Activated gamma-delta T cell treated with anti-CD3 and anti-CD28 coated beads, Interleukin-2, amount 50 U/mL, for 16 hours (primary cell): ENCODE measurements at places on chromosomes 5 and 9.

DNA sequence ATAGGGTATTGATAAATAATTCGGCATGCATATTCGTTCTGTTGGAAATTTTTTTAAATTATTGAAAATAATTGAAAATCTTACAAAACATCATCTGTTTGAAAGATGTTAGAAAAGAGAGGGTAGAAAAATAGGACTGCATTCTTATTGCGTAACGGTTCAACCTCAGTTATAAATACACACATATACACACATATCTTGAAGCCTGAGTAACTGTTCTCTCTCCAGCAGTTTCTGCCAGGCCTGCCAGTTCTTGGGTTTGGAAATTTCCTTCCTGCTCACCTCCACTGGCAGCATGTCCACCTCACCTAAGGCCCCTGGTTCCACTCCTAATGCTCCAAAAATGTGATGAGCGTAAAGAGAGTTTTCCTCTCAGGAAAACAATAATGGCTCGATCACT is 9.1 kb downstream of the SPATA31E1 start:
- no peak for DNase-seq

DNA sequence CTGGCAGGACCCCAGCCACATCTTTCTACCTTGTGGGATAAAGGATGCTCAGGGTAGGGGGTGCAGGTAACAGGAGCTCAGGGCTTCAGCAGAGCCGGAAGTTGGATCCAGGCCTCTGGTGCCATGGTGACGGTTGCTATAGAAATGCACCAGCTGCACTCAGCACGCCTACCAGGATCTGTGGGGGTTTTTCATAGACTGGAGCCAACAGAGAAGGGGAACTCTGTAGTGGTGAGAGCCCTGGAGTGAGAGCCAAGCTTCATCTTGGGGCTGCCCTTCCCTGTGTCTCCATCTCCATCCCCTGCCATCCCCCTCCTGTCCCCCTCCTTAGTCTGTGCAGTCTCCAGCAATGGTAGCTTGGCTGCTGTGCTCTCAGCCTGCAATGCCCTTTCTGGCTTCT is 27.5 kb upstream of the BOD1 start:
- DNase-seq, result no peak

DNA sequence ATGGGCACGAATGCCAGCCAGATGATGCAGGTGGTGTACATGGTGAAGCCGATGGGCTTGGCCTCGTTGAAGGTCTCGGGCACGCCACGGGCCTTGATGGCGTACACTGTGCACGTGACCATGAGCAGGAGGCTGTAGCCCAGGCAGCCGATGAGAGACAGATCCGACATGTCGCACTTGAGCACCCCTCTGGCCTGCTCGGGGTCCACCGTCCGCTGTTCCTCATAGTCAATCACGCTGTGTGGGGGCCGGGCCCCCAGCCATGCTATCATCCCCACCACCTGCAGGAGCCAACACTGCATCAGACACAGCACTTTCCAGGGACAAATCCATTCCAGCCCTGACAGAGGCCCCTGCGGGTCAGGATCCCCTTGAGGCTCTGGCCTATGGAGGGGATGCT is 12.2 kb downstream of the GRM6 start:
- no peak for DNase-seq

DNA sequence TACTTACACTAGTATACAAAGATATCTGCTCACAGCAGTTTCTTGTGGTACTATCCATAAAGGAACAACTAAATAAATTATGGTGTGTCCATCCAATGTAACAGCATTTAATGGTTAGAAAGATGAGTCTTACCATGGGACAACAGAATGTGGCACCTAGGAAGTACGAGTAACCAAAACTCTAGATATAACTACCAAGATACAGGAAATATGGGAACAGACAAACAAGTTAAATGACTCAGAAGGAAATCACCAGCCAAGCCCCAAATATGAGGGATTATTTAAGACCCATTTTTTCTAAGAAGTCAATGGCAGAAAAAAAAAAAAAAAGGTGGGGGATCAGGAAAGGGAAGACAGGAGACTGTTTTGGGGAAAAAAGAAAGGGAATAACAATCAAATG is 294.8 kb downstream of the PRELID2 start:
- DNase-seq, result no peak

GRCh38 chr9:110298043-110298605 is 39.5 kb downstream of the TXNDC8 start:
- no peak for DNase-seq

GRCh38 chr5:130871346-130872086 is 293.5 kb downstream of the HINT1 start:
- no peak for DNase-seq

DNA sequence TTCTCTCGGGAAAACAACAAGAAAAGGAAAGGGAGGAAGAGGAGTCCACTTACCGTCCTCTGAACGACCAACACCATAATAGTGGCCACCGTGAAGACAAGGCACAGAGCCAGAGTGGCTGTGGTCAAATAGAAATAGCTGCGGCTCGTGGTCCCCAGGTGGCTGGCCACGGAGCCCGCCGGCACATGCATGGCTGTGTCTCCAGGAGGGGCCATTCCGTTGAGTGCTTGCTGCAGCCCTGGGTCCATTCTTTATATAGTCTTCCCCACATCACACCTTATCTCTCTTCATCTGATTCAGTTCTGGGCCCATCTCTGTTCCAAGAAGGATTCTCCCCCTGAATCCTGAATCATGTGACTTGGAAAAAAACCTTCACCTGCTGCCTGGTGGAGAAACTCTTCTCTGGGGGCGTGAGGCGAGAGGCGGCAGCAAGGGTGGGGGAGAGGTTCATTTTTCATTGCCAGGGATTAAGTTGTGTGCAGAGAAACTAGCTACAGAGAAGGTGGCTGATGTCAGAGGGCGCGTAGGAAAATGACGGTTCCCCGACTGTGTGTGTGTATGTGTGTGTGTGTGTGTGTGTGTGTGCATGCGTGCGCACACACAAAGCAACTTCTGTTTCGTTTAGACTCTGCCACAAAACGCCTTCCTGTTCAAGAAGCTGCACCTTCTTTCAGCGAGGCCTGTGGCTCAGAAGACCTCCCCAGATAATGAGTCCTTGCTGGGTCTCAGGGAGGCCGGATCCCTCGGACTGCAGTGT is at the start of gene TNFSF8:
TSS of gene TNFSF8 (minus strand) at position 536 of the 757 bp plus-strand sequence. CDS start at position 248, 288 bp downstream.
- DNase-seq, result peak; percentile 72

DNA sequence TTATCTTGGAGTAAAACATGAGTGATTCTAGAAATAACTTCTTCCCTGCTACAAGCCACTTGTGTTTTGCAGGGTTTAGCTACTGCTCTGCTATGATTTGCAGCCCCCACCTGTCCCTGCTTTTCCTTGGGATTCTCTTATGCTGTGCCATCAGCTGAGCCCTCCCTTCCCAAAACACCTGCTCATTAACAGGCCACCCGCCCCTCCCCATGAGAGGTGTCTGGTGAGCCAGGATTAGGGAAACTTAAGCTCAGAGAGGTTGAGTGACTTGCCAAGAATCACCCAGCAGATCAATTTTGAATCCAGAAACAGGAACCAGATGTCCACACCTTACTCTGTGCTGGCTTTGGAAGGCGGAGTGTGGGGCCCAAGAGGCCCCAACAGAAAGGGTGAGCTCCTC is 111.7 kb upstream of the CXCL14 start:
- DNase-seq, result no peak

GRCh38 chr9:98709968-98710965 is 1.5 kb upstream of the GABBR2 start:
- no peak for DNase-seq

- DNase-seq, result no peak
These were observed 413.1 kb downstream of the KCTD16 start for GRCh38 chr5:144583541-144584449.

DNA sequence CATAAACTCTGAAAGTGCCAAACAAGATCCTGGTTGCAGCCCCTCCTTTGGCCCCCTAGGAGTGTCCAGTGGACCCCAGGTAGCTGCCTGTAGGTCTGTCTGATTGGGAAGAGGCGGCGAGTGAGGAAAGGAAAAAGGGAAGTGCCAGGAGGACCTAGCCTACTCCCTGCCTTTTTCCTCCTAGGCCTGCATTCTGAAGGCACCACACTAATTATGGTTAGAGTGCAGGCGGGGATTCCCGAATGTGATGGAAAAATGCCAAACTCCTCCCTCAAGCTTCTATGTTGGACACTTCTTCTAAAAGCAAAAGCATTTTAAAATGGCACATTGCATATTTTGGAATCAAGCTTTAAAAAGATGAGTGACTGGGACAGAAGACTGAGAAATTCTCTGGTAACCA is 83.2 kb upstream of the SMIM15 start:
- DNase-seq, result no peak

DNA sequence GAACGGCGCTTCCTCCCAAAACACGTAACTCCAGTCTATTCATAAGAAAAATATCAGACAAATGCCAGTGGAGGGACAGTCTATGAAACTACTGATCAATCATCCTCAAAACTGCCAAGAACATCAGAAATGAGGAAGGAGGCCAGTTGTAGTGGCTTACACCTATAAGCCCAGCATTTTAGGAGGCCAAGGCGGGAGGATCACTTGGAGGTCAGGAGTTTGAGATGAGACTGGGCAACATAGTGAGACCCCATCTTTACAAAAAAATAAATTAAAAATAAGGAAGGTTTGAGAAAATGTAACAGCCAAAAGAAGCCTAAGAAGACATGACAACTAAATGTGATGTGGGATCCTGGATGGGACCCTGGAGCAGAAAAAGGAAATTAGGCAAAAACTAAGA is 58.9 kb upstream of the MIER3 start:
- no peak for DNase-seq

DNA sequence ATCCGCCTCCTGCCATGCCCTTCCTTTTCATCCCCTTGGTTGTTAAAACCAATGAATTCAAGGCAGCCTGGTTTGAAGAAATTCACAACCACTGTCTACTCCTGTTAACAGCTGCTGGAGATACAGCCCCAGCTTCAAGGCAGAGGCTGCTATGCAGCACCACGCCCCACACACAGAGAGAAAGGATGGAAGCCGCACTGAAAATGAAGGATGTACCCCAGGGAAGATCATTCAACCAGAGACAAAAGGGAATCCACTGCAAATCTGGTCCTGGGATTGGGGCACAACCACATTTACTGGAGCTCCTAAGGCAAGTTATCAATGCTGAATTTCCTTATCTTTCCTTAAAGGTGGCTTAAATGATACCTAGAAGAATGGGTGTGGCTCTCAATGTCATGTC is 58.7 kb downstream of the DPYSL3 start:
- no peak for DNase-seq

GRCh38 chr5:81349161-81349560 is 44.8 kb downstream of the ACOT12 start:
- DNase-seq, result no peak

DNA sequence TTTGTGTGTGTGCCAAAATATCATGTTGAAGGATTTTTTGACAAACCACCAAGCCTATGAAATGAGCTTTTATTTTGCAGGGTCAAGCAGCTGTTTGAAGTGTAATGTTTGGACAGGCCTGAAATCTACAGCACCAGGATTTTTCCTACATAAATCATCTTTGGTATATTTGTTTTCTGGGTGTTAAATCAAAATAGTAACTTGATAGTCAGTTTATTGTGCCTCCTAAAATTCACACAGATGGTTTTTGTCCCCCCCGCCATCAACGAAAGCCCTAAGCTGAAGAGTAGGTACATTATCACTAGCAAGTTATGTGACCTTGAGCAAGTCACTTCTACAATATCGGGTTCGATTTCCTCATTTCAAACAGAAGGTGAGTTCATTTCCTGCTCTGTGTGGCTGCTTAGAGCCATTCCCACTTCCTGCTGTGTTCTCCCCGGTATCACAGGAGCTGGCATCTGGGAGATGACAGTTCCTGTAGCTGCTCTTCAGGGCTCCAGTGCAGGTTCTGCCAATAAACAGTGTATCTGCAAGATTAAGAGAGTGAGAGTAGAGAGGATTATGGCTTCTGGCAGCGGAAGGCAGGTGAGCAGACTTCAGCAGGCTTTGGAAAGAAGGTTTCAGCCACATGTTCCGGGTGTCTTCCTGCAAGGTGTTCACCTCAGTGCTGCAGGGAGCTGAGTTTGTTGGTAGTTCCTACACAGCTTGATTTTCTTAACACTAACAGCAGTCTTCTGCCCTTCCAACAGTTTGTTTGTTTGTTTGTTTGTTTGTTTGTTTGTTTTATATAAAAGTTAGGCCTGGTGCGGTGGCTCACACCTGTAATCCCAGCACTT is 48.4 kb upstream of the GNE start:
- no peak for DNase-seq

- DNase-seq, result no peak
These were observed 35.2 kb upstream of the ADAMTS2 start for GRCh38 chr5:179380211-179381035.

- DNase-seq, result no peak
These were observed 553.7 kb downstream of the EBF1 start for GRCh38 chr5:158545949-158546530.

DNA sequence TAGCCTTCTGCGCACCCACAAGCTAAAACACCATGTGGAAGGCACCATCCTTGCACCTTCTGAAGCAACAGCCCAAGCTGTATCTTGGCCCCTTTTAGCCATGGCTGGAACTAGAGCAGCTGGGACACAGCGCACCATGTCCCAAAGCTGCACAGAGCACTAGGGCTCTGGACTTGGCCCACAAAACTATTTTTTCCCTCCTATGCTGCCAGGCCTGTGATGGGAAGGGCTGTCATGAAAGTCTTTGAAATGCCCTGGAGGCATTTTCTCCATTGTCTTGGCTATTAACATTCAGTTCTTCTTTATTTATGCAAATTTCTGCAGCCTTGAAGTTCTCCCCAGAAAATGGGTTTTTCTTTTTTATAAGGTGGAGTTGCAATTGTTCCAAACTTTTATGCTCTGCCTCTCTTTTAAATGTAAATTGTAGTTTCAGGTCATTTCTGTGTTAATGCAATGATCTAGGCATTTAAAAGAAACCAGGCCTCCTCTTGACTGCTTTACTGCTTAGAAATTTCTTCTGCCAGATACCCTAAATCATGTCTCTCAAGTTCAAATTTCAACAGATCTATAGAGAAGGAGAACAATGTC is 996.3 kb downstream of the TAF11L14 start:
- no peak for DNase-seq

DNA sequence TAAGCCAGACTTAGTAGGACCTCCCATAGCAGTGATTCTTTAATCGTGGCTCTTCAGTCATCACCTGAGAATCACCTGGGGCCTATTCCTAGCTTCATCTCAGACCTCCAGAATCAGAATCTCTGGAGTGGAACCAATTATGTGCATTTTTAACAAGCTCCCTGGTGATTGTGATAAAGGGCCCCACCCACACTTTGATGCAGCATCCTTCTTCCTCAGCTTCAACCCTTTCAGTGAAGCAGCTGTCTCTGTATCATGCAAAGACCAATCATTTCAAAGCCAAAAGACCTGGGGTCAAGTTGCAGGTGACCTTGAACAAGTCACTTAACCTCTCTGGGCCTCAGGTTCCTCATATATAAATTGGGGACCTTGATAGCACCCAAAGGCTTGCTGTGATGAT is 17.1 kb downstream of the FBXO10 start:
- DNase-seq, result no peak

- DNase-seq, result no peak
These were observed 167.9 kb upstream of the GLRA1 start for GRCh38 chr5:152092580-152092979.

GRCh38 chr5:171682801-171683200 is 102.8 kb upstream of the SMIM23 start:
- DNase-seq, result no peak

- no peak for DNase-seq
These were observed 80.6 kb downstream of the COL23A1 start for GRCh38 chr5:178509491-178510057.

GRCh38 chr9:80046481-80046880 is 474.7 kb downstream of the TLE4 start:
- DNase-seq, result no peak

- no peak for DNase-seq
These were observed 146.5 kb downstream of the PPP2R2B start for GRCh38 chr5:146731909-146732659.

- DNase-seq, result no peak
These were observed 385.7 kb downstream of the MTRR start for GRCh38 chr5:8254674-8255073.
